ENCODE measurements at places on chromosomes 3 and 15. TPM values are rescaled to one million over a fixed set of nuclear protein-coding genes. Genes with fewer than 3 reads are reported as not detected.

DNA sequence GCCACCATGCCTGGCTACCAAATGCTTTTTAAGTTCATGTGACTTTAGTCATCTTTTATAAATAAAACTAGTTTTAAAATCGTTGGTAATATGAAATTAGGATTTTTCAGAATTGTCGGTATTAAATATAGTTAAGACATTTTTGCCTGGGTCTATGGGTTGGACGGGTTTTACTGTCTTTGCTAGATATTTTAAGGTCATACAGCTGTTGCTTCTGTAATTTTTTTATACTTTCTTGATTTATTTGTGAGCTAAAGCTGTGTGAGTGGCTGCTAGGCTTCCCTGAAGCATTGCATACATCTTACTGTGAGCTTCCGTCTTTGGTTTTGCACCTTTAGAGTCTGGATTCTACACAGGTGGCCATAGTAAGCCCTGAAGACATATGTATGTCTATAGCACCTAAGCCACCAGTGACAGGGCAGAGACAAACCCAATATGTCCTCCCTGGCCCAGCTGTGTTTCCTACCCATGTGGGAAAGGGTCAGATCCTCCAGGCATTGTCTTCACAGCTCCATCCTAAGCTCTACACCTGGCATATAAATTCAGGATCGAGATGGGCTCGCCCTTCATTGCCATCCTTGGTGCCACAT is 16.6 kb upstream of the ZNF710 start:
- no peak for DNase-seq

- DNase-seq, result no peak
Observed at GRCh38 chr15:75030023-75030413, 6.6 kb downstream of the PPCDC start.

- DNase-seq, result no peak
Observed at GRCh38 chr15:48367483-48367882, 36.3 kb downstream of the DUT start.

P2RY14 gene
- total RNA-seq, result 0.51 TPM

KBTBD12 gene
- total RNA-seq, result not detected

DNA sequence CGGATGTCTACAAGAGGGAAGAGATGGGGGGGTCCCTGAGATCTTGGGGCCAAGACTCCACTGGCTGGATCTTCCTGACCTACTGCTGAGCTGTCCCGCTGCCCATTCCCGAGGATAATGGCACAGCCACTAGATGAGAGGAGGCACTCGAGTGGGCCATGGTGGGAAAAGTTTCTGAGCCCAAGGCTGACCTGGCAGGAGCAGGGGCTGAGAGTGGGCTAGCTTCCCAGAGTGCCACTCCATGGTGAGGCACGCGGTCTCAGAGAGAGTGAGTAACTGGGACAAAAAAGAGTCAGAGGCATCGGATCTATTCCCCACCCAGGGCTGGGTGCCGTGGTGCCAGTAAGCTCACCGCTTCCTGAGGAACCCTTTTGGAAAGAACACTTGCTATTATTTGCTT is 10.9 kb downstream of the SLC51B start:
- no peak for DNase-seq

DNA sequence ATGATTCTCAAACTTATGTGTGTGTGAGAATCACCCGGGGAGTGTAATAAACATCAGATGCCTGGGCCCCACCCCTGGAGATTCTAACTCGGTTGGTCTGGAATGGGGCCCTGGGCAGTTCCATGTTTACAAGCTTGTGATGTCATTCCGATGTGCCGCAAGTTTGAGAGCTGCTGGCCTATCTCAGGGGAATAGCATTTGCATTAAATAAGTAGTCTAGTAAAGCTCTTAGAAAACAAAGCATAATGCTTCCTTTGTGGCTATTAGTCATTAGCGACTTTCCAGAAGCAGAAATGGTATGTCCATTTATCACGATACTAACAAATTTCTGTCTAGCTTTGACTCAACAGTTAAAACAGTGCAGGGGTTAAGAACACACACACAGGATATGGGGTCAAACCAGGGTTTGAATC is 20.9 kb downstream of the PGBD4 start:
- DNase-seq, result no peak

GRCh38 chr3:159605776-159606175 is 382.9 kb upstream of the IL12A start:
- no peak for DNase-seq

DNA sequence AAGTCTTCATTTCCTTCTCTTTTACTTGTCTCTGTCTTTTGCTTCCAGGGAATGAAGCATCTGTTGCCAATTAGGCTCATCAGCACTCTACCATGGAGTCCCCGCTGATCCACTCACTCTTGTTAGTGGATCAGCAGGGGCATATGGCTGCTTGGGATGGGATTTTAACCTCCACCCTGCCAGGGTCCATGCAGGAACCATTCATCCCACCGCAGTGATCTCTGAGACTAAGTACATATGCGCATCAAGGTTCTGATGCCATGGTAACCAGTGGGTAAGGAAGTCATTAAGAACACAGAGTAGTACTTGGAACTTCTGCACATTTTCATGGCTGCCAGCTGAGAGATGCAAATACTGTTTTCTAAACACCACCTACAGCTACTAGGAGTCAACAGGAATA is 374.0 kb upstream of the ALCAM start:
- DNase-seq, result no peak
